Hypothalamus (tissue), 51 donors: ENCODE measurements at places on chromosomes 7 and 10.

DNA sequence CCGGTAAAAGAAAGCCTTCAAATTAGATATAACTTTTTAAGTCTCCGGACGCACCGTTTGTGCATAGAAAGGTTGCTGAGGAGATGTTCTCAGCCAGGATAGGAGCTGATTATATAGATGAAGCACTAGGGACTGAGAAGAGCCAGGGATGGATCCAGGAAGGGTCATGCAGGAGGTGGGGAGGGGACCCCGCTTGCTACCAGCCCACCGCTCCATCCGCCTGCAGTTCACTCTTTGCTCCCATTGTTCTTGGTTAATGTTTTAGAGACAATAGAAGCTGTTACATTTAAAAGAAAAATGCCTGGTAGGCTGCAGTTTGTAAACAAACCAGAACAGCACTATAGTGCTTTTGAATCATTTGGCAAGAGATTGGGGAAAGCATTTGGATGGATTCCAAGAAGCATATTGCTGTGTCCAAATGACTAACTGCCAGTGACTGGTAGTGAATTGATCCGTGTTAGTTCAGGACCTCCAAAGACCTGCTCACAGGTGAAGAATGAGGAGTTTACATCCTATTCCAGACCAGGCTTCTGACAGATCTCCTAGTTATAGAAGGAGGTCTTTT is 175.9 kb upstream of the TAC1 start:
- no peak for DNase-seq

- no peak for DNase-seq
Observed at GRCh38 chr7:95798401-95798930, 26.1 kb downstream of the DYNC1I1 start.

DNA sequence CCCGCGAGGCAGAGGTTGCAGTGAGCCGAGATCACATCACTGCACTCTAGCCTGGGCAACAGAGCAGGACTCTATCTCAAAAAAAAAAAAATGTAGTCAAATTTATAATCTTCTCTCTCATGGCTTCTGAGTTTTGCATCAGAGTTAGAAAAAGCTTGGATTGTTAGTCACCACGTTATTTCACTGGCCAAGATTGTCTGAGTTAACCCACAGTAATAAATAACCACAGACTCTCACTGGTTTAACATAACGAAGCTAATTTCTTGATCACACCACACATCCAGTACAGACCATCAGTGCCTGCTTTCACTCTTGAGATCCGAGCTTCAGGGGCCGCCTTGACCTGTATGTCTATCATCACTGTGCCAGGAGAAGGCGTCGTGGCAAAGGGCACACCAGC is 116.8 kb upstream of the JCAD start:
- no peak for DNase-seq

DNA sequence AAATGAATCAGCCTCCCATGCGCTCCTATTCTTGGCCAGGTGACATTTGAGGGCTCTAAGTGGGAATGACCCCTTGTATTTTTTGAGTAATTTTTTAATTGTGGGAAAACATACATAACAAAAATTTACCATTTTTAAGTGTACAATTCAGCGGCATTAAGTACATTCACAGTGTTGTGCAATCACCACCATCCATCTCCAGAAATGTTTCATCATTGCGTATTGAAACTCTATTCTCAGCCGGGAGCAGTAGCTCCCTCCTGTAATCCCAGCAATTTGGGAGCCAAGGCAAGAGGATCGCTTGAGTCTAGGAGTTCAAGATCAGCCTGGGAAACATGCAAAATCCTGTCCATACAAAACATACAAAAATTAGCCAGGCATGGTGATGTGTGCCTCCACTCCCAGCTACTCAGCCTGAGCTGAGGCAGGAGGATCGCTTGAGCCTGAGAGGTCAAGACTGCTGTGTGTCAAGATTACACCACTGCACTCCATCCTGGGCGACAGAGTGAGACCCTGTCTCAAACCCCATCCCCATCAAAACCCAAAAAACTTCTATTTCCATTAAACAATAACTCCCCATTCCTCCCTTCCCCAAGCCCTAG is 2.5 kb downstream of the ANTXRL start:
- no peak for DNase-seq

- DNase-seq, result no peak
Observed at GRCh38 chr10:114375047-114375446, 29.3 kb downstream of the AFAP1L2 start.

DNA sequence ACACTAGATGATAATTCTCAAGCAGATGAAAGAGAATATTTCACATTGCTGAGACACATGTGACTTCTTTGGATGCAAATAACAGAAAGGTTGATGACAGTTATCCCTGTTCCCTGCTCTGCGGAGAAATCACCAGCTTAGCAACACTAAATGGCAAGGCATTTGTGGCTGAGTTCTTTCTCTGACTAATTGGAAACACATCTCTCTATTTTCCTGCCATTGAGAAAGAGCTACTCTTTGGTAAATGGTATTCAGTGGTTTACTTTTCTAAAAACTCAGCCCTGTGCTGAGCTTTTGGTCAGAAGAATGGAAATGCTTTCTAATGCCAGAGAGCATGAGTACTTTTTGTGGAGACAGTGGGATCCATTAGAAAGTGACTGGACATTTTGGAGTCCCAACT is 771.4 kb downstream of the LRMDA start:
- no peak for DNase-seq
